Stimulated activated CD8-positive, alpha-beta memory T cell treated with anti-CD3 and anti-CD28 coated beads, Interleukin-4, amount 100 ng/mL, for 4 hours (primary cell): ENCODE measurements at places on chromosomes 12 and 14.
A peak's percentile ranks its signal among the peaks of the same experiment; 100 is the strongest.

DNA sequence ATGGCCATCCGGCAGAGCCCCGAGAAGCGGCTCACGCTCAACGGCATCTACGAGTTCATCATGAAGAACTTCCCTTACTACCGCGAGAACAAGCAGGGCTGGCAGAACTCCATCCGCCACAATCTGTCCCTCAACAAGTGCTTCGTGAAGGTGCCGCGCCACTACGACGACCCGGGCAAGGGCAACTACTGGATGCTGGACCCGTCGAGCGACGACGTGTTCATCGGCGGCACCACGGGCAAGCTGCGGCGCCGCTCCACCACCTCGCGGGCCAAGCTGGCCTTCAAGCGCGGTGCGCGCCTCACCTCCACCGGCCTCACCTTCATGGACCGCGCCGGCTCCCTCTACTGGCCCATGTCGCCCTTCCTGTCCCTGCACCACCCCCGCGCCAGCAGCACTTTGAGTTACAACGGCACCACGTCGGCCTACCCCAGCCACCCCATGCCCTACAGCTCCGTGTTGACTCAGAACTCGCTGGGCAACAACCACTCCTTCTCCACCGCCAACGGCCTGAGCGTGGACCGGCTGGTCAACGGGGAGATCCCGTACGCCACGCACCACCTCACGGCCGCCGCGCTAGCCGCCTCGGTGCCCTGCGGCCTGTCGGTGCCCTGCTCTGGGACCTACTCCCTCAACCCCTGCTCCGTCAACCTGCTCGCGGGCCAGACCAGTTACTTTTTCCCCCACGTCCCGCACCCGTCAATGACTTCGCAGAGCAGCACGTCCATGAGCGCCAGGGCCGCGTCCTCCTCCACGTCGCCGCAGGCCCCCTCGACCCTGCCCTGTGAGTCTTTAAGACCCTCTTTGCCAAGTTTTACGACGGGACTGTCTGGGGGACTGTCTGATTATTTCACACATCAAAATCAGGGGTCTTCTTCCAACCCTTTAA, 1.5 kb downstream of the FOXG1 start:
- no peak for DNase-seq

GRCh38 chr14:95395098-95395737, 75.5 kb upstream of the CLMN start:
- DNase-seq: no peak

DNA sequence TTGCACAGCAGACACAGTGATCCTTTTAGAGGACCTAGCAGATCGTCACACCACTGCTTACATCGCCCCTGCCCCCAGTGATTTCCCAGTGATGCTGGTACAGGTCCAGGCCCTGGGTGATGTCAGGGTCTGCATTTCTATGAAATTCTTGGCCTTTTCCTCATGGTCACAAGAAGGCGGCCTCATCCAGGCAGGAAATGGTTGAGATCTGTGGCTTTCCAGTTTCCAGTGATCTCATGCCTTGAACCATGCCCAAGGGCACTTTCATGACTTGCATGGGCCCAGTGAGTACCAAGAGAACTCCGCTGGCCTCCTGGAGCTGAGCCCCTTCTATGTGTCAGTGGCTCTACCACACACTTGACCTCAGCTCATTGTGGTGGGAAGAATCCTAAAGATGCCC, 41.9 kb upstream of the BDKRB2 start:
- DNase-seq: no peak

- DNase-seq: no peak
Measured at GRCh38 chr14:83297361-83297760, 1763.7 kb upstream of the SEL1L start.

- DNase-seq: no peak
Measured at GRCh38 chr12:94149119-94149780, 873 bp downstream of the PLXNC1 start.

DNA sequence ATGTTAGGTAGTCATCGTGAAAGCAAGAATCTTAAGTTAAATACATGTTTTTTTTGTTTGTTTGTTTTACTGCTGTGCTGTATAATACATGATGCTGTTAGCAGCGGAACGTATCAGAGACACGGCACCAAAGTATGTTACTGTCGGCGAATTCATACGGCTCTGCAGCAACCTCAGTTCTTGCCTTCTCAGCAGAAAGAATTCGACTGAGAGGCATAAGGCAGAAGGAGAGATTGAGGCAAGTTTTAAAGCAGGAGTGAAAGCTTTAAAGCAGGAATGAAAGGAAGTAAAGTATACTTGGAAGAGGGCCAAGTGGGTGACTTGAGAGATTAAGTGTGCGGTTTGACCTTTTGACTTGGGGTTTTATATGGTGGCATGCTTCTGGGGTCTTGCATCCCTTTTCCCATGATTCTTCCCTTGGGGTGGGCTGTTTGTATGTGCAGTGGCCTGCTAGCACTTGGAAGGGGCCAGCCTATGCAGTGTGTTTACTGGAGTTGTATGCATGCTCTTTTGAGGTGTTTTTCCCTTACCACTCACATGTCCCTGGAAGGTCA, 23.7 kb downstream of the LEMD3 start:
- DNase-seq: no peak

DNA sequence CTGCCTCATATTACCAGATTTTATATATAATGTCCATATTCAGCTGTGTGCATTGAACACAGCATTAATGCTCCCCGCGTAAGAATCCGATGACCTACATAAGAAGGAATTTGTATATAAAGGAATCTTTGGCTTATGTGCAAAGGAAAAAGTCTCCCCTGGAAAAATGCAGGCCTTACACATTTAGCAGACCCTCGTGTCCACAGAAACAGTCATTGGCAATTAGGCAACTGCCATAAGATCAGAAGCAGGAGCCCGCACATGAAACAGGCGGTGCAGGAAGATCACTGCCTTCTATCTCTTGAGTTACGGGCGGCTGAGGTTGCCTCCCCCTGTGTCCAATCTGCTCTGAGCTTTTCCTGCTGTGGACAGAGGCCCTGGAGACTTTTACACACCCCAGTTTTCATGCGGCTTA, 63.2 kb upstream of the RFX4 start:
- no peak for DNase-seq

DNA sequence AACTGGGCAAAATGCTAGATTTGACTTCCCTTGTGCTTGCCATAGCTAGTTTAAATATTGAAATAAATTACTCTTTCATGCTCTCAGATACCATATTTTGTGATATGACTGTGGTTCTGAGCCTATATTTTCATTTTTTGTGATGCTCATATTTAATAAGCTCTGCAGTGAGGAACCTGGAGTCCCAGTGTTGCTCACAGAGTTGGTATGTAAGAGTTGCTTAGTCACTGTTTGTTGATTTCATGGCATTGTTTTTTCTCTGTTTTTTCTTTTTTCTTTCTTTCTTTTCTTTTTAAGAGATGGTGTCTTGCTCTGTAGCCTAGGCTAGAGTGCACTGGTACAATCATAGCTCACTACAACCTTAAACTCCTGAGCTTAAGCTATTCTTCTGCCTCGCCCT, 750.5 kb upstream of the TMEM132C start:
- DNase-seq: no peak

DNA sequence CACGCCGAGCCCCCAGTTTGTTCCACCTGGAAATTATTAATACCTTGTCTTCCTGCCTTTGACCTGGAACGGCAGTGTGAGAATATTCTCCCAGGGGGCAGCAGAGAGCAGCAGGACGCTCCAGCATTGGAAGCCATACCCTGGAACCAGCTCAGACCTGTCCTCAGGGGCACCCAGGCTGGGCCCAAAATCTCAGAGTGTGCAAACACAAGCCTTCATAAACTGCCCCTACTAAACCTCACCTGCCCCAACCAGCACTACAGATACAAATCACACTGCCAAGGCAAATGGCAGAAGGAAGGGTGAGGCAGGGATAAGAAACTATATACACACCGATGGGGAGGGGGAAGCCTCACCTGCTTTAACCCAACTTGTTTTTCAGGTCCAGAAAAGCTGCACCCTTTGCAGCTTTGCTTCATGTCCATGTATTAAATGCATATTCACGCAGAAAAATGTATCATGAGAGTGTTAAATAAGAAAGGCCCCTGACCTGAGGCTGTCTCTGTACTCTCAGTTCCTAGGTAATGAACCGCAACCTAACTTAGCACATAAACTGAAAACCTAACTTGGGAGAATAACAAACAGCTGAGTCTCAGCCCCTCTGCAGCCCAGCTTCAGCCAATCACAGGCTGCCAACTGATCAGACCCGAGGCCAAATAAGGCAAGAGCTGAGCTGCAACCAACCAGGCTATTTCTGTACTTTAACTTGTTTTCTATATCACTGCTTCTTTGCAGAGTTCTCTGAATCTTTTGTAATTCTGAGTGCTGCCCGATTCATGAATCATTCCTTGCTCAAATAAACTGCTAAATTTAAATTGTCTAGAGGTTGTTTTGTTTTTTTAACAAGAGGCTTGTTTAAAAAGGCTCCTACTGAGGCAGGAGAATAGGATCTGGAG, 130.1 kb downstream of the SPTSSA start:
- peak; percentile 8 for DNase-seq

GRCh38 chr14:105530285-105531087, 4.1 kb downstream of the TMEM121 start:
- no peak for DNase-seq

- DNase-seq: no peak
Measured at GRCh38 chr12:47801904-47802246, 17.8 kb downstream of the HDAC7 start.

DNA sequence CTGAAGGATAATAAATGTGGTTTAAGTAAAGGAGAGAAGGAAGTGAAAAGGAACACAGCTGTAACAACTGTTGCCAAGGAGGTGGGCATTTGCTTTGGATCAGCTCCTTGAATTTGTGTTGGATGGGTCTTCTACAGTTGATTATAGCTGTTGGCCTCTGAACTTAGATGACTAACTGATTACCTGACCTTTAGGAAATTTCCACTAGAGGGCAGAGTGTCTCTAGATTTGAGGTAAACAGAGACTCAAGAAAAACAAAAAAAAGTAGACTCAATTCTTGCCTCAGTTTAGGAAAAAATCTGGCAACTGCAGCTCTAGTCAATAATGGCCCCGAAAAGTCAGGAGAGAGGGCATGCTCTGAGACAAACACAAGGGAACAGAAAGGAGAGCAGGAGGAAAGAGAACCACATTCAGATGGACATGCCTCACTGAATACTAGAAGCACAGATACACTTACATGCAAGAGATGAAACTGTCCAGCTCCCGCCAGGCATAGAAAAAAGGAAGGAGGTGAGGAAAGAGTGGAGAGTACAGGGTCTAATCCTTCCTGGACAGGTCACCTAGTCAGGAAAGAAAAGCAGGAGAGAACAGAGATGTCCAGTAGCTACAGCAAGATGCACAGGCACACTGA, 20.6 kb downstream of the COX14 start:
- no peak for DNase-seq

GRCh38 chr12:94057262-94058151, 90.9 kb upstream of the PLXNC1 start:
- DNase-seq: no peak

DNA sequence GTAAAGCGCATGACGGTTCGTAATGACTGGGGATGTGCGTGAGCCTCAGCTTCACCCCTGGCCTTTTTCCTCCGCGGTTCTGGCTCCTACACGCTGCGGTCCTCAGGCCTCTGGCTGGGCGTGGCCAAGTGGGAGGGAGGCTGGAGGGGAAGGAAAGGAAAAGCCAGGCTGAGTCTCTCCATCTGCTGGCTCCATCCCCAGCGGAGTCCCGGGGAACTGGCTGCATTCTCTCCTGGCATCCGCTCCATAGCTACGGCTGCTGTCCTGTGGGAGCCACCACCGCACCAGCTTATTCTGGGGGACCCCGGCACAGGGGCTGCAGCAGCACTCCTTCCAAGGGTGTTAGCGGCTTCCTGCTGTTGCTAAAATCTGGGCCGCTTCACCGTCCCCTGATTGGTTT, 68.2 kb upstream of the SLC24A4 start:
- DNase-seq: no peak

GRCh38 chr12:115312901-115313300, 628.9 kb upstream of the TBX3 start:
- DNase-seq: no peak

GRCh38 chr12:3461391-3461790, 29.6 kb upstream of the PRMT8 start:
- no peak for DNase-seq

- DNase-seq: no peak
Measured at GRCh38 chr12:69685810-69686209, 13.3 kb downstream of the BEST3 start.

GRCh38 chr14:75634848-75635247, 25.8 kb downstream of the ERG28 start:
- no peak for DNase-seq

- DNase-seq: no peak
Measured at GRCh38 chr14:35506927-35507326, 27.0 kb upstream of the INSM2 start.

DNA sequence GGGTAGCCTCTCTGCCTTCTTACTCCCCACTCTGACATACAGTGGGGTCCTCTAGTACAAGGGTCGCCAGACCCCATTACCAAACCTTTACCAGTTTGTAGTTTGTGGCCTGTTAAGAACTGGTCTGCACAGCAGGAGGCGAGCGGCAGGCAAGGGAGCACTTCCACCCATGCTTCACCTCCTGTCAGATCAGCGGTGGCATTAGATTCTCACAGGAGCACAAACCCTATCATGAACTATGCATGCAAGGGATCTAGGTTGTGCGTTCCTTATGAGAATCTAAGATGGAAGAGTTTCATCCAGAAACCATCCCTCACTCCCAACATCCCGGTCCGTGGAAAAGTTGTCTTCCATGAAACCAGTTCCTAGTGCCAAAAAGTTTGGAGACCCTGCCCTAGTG, 146.5 kb downstream of the HMGA2 start:
- DNase-seq: no peak

DNA sequence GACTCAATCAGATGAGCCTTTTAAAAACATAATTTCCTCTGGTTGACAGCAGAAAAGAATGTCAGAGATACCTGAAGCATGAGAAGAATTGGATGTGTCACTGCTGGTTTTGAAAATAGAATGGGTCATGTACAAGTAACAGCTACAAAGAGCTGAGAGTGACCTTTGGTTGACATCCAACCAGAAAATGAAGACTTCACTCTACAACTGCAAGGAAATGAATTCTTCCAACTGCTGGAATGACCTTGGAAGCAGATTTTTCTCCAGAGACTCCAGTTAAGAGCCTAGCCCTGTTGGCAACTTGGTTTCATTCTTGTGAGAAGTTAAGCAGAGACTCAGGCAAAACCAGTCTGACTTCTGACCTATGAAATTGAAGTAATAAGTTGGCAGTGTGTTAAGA, 505.9 kb downstream of the SLC16A7 start:
- DNase-seq: no peak

GRCh38 chr12:130796985-130797686, 41.9 kb downstream of the STX2 start:
- DNase-seq: peak; percentile 7

GRCh38 chr14:91835197-91835919, 32.0 kb downstream of the TC2N start:
- DNase-seq: no peak
